ENCODE measurements at places on chromosomes 1 and 21.
A peak's percentile ranks its signal among the peaks of the same experiment; 100 is the strongest.

DNA sequence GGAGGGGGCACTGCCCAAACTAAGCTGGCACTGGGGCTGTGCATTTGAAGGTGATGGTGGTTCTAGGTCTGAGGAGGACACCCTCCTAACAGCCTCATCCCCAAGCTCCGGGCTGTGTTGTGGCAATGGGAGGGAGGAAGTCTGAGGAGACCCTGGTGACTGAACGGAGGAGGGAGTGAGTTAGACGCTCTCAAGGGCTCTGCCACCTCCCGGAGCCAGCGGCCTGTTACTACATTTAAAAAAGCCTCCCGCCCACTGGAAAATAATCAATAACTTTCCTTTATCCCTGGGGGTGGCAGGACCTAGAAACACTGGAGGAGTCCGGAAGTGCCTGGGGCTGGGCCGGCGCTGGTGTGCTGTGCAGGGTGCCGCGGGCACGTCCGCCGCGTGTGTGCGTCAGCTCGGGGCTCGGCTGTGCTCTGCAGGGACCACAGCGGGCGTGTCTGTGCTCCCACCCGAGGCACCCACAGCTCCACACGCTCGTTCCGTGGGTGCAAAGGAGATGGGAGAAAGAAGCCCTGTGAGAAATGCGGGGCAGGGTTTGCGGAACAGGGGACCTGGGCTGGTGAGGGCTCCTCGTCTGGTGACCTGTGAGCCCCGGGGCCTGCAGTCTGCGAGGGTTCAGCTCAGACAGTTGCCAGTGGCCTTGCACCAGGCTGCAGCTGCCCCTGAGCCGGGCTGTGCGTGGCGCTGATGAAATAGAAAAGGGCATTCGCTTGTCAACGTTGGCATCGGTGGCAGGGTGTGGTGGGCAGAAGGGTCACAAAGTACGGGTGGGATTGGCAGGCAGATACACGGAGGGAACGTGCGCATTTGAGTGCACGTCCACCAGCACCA lies 5.3 kb downstream of the SAMD11 start:
- no peak for DNase-seq

- DNase-seq = no peak
Measured at GRCh38 chr1:22412932-22413727, 38.5 kb upstream of the ZBTB40 start.

GRCh38 chr1:69082312-69082711 lies 485.4 kb upstream of the LRRC7 start:
- peak; percentile 15 for DNase-seq

- DNase-seq = no peak
Measured at GRCh38 chr1:11881749-11882441, 23.1 kb upstream of the NPPB start.

DNA sequence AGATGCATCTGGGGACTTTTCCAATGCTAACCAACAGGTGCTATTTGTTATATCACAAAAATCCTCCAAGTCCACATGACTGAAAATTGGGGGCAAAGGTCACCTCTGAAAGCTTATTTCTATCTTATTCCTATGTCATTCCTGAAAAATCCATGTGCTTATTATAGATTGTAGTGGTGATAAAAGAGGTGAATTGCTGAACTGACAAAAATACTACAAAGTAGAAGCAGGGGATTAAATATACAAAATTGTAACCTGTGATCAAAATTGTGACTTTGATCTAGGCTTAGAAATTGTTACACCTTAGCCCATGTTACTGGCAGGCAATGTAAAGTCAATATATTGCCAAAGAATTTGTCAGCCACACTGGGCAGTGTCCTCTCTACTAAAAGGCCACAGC lies 62.3 kb downstream of the IER5 start:
- DNase-seq = no peak

DNA sequence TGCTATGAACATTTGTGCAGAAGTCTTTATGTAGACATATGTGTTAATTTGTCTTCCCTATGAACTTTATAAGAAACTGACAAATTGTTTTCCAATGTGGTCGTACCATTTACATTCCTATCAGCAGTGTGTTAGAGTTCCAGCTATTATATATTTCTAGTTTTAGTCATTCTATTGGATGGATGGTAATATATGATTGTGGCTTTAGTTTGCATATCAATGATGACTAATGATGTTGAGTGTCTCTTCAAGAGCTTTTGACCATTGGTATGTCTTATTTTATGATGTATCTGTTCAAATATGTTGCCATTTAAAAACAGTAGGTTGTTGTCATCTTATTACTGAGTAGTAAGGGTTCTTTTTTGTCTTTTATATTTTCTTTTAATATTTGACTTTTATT lies 16.2 kb upstream of the ZNF326 start:
- no peak for DNase-seq

- no peak for DNase-seq
Measured at GRCh38 chr1:28582248-28582615, 9.8 kb upstream of the RAB42 start.

GRCh38 chr1:231957359-231957758 lies 330.8 kb downstream of the DISC1 start:
- DNase-seq = no peak

GRCh38 chr1:12097321-12097720 lies 34.2 kb downstream of the TNFRSF8 start:
- no peak for DNase-seq

GRCh38 chr1:86018283-86018923 lies 138.2 kb downstream of the COL24A1 start:
- DNase-seq = no peak

DNA sequence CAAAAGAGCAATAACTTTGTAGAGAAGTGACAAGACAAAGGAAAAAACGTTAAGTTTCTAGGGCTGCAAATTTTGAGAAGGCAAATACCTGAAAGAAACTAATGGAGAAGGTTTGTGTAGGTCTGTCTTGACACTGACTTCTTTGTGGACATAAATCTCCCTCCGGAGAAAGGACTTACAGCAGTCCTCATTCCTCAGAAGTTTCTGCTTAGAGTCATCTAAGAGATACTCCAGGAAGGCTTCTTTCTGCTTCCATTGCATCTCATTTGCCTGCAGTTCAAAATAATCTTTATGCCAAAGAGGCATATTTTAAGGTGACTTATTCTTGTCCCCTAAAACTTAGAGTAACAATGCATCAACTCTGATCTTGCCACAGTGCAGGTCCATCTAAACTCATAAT lies 4.4 kb upstream of the C4BPB start:
- no peak for DNase-seq

DNA sequence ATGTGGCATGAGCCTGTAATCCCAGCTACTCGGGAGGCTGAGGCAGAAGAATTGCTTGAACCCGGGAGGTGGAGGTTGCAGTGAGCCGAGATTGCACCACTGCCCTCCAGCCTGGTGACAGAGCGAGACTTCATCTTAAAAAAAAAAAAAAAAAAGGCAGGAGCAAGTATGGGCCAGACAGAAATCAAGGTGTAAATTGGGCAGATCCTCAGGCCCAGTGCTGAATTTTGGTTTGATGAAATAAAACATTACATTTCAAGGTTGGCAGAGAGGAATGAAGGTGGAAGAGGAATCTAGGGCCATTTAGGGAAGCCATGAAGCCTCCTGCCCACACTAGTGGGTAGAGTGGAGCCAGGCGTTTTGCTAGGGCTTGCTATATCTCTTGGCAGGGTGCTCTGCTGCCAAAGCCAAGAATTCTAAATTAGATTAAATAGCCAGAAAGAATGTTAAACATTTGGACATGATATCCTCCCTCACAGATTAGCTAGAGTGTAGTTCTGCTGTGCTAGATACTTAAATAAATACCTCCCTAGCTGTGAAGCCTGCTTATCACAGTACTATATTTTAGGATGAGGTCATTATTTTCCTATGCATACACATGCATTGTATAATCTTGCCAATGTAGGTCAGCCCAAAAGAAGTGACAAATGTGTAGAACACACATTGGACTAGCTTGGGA lies 16.6 kb upstream of the LGALS8 start:
- no peak for DNase-seq

DNA sequence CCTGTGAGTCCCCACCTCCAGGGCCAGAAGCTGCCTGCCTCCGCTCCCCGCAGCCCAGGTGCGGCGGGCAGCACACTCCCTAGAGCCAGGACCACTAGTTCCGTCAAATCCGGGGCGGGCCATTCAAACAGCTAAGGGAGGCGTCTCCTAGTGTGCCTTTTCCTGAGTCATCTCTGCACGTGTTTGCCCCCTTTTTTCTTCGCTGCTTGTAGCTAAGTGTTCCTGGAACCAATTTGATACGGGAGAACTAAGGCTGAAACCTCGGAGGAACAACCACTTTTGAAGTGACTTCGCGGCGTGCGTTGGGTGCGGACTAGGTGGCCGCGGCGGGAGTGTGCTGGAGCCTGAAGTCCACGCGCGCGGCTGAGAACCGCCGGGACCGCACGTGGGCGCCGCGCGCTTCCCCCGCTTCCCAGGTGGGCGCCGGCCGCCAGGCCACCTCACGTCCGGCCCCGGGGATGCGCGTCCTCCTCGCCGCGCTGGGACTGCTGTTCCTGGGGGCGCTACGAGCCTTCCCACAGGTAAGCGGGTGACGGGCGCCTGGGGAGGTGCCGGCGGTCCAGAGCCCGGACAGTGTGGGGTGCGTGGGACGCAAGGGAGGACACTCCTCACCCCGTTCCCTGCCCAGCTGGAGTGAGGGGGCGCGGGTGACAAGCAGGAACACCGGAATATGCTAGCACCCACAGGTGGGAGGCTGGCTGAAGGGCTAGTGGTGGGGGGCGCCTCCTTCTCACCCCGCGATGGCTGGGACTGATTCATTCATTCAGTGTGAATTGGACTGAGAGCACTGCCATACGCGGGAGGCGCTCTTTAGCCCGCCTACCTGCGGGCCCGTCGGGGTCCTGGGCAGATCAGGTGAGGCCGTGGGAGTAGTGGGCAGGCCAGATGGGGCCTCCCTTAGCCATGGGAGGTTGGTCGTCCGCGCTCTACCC lies at the start of gene TNFRSF8:
TNFRSF8 (plus strand) TSS at position 163 of the 932 bp plus-strand sequence; CDS start at position 459, 296 bp downstream.
- no peak for DNase-seq

GRCh38 chr1:171222936-171223335 lies 25.4 kb upstream of the FMO1 start:
- DNase-seq = no peak

- DNase-seq = peak; percentile 66
Measured at GRCh38 chr1:155977690-155978324, 540 bp downstream of the ARHGEF2 start.

GRCh38 chr1:199954699-199955098 lies 72.8 kb upstream of the NR5A2 start:
- peak; percentile 82 for DNase-seq

GRCh38 chr1:36908096-36908495 lies 126.2 kb downstream of the GRIK3 start:
- DNase-seq = no peak

GRCh38 chr1:151211972-151212705 lies 13.8 kb downstream of the PIP5K1A start:
- no peak for DNase-seq

GRCh38 chr1:196091397-196092135 lies 516.7 kb downstream of the KCNT2 start:
- no peak for DNase-seq

- DNase-seq = no peak
Measured at GRCh38 chr1:16903458-16903796, 7.6 kb downstream of the RNU1-2 start.

DNA sequence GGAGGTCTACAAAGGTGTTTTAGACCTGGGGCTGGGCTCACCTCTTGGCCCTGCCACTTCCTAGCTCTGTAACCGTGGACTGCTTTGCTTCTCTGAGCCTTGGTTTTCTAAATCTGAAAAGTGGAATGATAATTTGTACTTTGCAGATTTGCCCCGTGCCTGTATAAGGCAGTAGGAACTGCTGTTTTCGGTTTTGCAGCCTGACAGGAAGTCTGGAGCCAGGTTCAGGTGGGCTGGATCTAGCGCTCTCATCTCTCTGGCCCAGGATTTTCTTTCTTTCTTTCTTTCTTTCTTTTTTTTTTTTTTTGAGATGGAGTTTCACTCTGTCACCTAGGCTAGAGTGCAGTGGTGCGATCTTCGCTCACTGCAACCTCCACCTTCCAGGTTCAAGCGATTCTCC lies 17.2 kb downstream of the IFNAR2 start:
- no peak for DNase-seq

- DNase-seq = no peak
Measured at GRCh38 chr1:10734962-10735544, 61.4 kb downstream of the CASZ1 start.

DNA sequence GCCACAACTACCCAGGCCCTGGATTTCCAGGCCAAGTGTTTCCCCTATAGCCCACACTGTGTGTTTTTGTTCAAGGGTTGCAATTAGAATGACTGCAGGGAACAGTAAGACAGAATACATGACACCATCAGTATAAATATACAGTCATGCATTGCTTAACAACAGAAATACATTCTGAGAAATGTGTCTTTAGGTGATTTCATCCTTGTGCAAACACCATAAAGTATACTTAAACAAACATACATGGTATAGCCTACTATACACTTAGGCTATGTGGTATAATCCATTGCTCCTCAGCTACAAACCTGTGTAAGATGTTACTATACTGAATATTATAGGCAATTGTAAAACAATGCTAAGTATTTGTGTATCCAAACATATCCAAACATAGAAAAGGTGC lies 7.5 kb upstream of the SLC44A5 start:
- DNase-seq = no peak

- DNase-seq = no peak
Measured at GRCh38 chr1:84839544-84839943, 53.5 kb downstream of the LPAR3 start.

DNA sequence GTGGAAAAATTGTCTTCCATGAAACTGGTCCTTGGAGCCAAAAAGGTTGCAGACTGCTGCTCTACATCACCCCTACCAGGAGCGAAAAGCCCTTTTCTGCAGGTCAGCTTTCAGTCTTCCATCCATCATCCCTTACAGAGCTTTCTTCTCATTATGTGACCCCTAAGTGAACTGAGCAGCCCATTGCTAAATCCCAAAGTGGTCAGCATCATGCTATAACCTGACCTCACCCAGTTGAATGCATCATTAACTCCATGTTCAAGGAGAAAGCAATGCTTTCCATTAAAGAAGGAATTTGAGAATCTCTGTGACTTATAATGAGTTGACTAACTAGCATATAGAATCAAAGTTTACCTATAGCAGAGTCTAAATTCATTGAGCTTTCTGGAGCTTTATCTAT lies 10.4 kb upstream of the IL24 start:
- DNase-seq = no peak

GRCh38 chr21:36717976-36718375 lies 19.1 kb downstream of the SIM2 start:
- DNase-seq = no peak

DNA sequence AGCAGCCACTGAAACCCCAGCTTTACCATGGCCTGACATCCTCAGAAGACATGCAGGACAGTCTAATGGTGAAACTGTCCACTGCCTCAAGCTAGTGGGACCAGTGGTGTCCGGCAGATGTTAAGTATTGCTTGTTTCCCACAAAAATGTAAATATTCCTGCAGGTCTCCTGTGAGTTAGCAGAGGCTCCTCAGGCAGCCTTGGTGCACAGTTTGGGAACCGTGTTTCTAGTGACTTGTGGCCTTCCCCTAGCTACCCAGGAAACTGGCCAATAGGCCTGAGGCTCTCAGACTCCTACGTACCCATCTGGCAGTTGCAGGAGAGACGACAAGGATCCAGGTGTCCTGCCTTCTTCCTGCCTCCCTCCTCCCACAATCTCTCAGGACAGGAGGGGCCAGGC lies 142.4 kb downstream of the CAMTA1 start:
- DNase-seq = peak; percentile 22

GRCh38 chr1:178241057-178241456 lies 147.2 kb downstream of the RASAL2 start:
- no peak for DNase-seq
